ENCODE measurements at places on chromosomes 2 and 18. TPM values are rescaled to one million over a fixed set of nuclear protein-coding genes. Genes with fewer than 3 reads are reported as not detected.

- no peaks in the 10 kb centered on the region for H3K36me3 ChIP-seq
- no peak overlapping the region for H3K4me3 ChIP-seq
Measured at GRCh38 chr2:98093146-98093545, 6.2 kb downstream of the VWA3B start.

GRCh38 chr18:21803495-21803894, 62.9 kb downstream of the MIB1 start:
- no peaks in the 10 kb centered on the region for H3K27me3 ChIP-seq
- no peak overlapping the region for H3K4me3 ChIP-seq
- no peaks in the 10 kb centered on the region for H3K4me1 ChIP-seq

GRCh38 chr2:64289737-64290136, 145.5 kb upstream of the PELI1 start:
- H3K27me3 ChIP-seq: no peaks in the 10 kb centered on the region
- H3K4me1 ChIP-seq: no peaks in the 10 kb centered on the region
- H3K27ac ChIP-seq: no peak overlapping the region
- DNase-seq: no peak
- no peak overlapping the region for H3K4me3 ChIP-seq

DNA sequence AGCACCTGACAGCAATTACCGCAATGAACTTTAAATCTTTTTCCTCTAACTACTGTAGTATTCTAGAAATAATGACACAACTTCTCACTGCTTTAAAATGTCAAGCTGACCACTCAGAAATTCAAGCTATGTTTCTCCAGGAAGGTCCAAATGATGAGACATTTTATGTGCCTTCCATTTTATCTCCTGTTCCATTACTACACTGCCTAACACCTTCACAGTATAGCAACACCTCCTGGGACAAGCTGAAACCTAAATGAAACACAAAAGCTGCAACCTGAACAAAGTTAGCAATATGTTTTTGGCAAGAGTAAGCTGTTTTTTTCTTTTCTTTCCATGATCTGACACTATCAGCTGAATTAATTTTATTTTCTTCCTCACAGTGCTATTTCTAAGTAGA, 81.9 kb downstream of the IKZF2 start:
- peaks cover 20% of the 10 kb centered on the region for H3K4me1 ChIP-seq
- no peak overlapping the region for H3K27ac ChIP-seq
- H3K4me3 ChIP-seq: no peak overlapping the region
- no peak for DNase-seq
- no peaks in the 10 kb centered on the region for H3K27me3 ChIP-seq
- H3K36me3 ChIP-seq: no peaks in the 10 kb centered on the region

GRCh38 chr2:156505696-156506095, 69.5 kb downstream of the GPD2 start:
- H3K27ac ChIP-seq: no peak overlapping the region
- no peak for DNase-seq
- no peaks in the 10 kb centered on the region for H3K36me3 ChIP-seq
- H3K4me3 ChIP-seq: no peak overlapping the region

- no peak overlapping the region for H3K4me3 ChIP-seq
- H3K36me3 ChIP-seq: peaks cover 11% of the 10 kb centered on the region
- DNase-seq: peak; percentile 11
- peaks cover 10% of the 10 kb centered on the region for H3K4me1 ChIP-seq
- H3K27me3 ChIP-seq: no peaks in the 10 kb centered on the region
Measured at GRCh38 chr2:64635976-64636911, 17.5 kb downstream of the SERTAD2 start.

DNAJC10 gene
- total RNA-seq: 36.7 TPM

CLEC4F gene
- total RNA-seq: not detected

SGO2 gene
- total RNA-seq: 1.8 TPM

Measured in adrenal gland (tissue), 19 donors.